Neural progenitor cell (in vitro differentiated cells): ENCODE measurements at places on chromosomes 12 and 14.

GRCh38 chr14:102708494-102708893 lies 68.8 kb upstream of the TRAF3 start:
- no peak for DNase-seq
- H3K4me3 ChIP-seq = no peak overlapping the region
- H3K27me3 ChIP-seq = no peaks in the 10 kb centered on the region

- no peak overlapping the region for H3K4me3 ChIP-seq
- no peaks in the 10 kb centered on the region for H3K27me3 ChIP-seq
- DNase-seq = peak; percentile 66
- no peak overlapping the region for H3K27ac ChIP-seq
Measured at GRCh38 chr12:113392988-113393579, 10.6 kb downstream of the SDS start.

DNA sequence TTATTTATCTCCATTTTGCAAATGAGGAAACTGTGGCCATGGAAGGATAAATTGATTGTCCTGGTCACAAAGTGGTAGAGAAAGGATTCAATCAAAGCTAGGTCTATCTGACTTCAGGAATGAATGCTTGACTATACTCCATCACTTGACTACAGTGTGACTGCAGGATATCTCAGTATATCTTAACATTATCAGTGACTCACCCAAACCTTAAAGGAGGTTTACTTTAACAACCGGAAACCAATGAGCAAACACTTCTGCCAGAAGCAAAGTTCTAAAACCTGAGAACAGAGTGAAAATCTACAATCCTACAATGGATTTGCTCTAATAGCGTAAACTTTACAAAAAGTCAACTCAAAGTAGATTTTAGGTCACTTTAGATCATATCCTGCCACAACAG lies 277.0 kb downstream of the CEP128 start:
- no peaks in the 10 kb centered on the region for H3K27me3 ChIP-seq
- DNase-seq = no peak
- no peaks in the 10 kb centered on the region for H3K36me3 ChIP-seq
- H3K27ac ChIP-seq = no peak overlapping the region
- no peak overlapping the region for H3K4me3 ChIP-seq

- H3K4me1 ChIP-seq = peaks cover 7% of the 10 kb centered on the region
- H3K4me3 ChIP-seq = peak within 1 kb of the TSS; percentile 78
- DNase-seq = peak; percentile 90
- no peaks in the 10 kb centered on the region for H3K27me3 ChIP-seq
- H3K36me3 ChIP-seq = no peaks in the 10 kb centered on the region
- H3K27ac ChIP-seq = peak within 1 kb of the TSS; percentile 22
Measured at GRCh38 chr12:57005980-57006808, at the start of gene ZBTB39. TSS of gene ZBTB39 (minus strand) at chr12:57006546. CDS start at chr12:57004917, 1,629 bp downstream.

GRCh38 chr12:68451261-68452077 lies 119.3 kb upstream of the MDM1 start:
- no peak overlapping the region for H3K27ac ChIP-seq
- peaks cover 44% of the 10 kb centered on the region for H3K4me1 ChIP-seq
- DNase-seq = no peak
- H3K36me3 ChIP-seq = no peaks in the 10 kb centered on the region
- H3K4me3 ChIP-seq = no peak overlapping the region

DNA sequence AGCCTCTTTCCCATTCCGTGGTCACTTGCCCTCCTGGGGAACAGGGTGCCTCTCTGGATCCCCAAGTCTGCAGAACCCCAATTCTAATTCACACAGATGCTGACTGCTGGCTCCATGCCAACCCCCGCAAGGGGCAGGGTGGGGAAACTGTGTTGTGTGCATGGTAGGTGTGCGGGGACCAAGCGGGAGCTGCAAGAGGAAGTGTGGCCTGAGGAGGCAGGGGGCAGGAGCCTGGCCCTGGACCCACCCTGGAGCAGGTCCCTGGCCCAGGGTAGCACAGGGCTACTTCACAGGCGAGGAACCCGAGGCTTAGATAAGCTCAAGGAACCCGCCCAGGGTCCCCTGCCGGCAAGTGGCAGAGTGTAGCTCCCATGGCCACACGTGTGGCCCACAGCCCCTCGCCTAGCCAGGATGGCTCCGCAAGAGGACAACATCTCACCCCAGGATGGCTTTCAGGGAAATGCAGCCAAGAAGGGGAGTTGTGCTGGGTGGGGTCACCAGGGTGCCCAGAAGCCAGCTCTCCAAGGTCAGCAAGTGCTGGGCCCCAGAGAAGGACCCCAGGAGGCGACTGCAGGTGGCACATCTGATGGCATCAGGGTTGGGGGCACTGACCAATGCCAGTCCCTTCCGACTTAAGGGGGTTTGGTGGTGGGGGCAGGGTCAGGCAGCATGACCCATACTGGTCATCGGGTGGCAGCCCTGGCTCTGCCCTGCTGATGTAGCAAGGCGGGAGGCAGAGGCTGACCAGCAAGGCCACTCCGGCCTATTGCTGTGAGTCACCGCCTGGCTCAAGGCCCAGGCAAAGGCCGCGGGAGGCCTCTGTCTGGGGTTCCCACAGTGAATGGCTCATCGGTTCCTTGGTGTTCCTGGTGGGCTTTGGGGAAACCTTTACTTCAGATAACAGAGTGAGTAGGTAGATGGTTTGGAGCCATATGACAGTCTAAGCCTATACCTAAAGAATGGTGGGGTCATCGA lies 37.3 kb upstream of the EML1 start:
- H3K27me3 ChIP-seq = no peaks in the 10 kb centered on the region
- H3K27ac ChIP-seq = no peak overlapping the region
- H3K4me1 ChIP-seq = peaks cover 22% of the 10 kb centered on the region
- no peaks in the 10 kb centered on the region for H3K36me3 ChIP-seq
